ENCODE measurements at places on chromosomes 3 and 15.
A peak's percentile ranks its signal among the peaks of the same experiment; 100 is the strongest.

DNA sequence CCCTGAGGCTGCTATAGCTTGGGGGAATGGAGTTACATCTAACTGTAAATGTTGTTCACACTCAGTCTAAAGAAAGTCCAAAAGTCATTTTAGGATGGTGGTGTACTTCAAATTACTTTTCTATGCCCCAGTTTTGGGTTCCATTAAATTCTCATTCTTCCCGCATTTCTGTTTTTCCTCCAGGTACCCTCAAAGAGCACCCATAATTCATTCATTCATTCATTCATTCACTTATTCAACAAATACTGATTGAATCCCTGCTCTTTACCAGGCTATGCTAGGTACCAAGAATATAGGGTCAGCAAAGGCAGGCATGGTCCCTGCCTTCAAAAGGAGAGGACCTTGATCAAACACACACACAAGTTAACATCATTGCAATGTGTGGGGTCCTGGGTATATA is 76.1 kb downstream of the CCNL1 start:
- no peak for DNase-seq

GRCh38 chr3:154931484-154931883 is 148.6 kb upstream of the MME start:
- DNase-seq = no peak

GRCh38 chr3:80769683-80770082 is 991.8 kb downstream of the GBE1 start:
- no peak for DNase-seq

GRCh38 chr15:54159012-54159411 is 180.8 kb downstream of the UNC13C start:
- DNase-seq = peak; percentile 13

DNA sequence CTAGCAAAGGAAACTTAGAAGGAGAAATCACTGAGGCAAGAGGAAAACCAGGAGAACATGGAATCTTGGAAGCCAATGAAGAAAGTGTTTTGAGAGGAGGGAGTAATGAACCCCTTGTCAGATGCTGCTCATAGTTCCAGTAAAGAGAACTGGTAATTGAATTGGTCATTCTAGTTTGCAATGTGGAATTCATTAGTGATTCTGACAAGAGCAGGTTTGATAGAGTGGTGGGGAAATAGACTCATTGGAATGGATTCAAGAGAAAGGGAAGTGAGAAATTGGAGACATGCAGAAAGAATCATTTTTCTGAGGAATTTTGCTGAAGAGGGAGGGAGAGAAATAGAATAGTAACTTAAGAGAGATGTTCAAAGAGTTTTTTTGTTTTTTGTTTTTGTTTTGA is 21.0 kb downstream of the GLCE start:
- DNase-seq = no peak

DNA sequence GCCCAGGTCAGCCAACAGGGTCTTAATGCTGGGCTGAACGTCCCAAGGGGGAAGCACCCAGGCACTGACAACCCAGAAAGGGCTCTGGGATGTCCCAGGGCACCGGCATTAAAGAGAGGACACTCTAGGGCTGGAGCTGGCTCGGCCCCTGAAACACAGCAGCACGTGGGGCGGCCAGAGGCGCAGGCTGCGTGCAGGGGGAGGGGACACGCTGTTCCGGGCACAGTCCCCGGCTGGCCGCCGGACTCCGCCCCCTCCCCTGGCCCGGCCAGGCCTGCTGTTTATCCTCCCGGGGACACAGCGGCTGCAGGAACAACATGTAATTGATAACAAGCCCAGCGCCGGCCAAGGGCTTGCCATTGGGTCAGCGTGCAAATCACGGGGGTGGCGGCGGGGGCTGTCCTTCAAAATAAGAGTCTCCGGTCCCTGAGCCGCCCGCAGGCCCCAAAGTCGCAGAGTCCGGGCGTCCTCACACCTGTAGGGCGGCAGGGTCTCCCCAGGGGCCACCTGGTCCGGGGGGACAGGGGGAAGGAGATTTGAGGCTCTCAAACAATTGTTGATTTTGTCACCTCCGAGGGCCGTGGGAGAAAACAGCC is 1.3 kb downstream of the KLF15 start:
- no peak for DNase-seq

DNA sequence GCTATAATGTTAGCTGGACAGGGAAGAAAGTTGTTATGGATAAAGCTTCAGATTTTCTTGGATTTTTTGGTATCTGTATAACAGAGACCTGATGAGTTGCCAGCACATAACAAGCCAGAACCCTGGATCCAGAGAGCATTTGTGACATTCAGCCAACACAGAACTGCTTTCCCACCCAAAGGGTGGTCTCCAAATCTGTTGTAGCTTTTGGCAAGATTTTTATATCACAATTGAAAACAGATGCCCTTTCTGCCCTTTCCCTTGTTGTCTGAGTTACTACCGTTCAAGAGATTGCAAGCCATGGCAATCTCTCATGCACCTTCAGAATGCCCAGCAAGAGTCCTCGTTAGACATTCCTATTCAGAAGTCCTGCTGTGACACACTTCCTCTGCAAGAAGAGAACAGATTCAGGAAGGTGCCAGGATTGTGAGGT is 107.6 kb upstream of the FGF7 start:
- DNase-seq = peak; percentile 27

Measured in NCI-H446 (cell line).